Left ventricle myocardium superior (tissue), 1 donor: ENCODE measurements at places on chromosomes 6 and 20. TPM values are rescaled to one million over a fixed set of nuclear protein-coding genes. Genes with fewer than 3 reads are reported as not detected.

GRCh38 chr6:30889921-30890645, 5.8 kb downstream of the DDR1 start:
- DNase-seq, result no peak

DNA sequence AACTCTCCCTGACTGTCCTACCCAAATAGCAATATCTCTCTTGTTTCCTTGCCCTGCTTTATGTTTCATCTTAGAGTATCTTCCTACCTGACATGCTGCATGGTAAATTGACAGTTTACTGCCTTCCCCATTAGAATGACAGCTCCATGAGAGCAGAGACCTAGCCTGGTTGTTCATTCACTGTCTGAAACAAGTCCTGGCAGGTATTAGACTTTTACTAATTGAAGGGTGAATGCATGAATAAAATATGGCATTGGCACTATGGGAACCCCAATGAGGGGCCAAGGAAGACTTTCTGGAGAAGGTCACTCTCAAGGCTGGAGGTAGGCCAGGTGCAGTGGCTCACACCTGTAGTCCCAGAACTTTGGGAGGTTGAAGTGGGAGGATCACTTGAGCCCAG, 3.8 kb upstream of the CITED2 start:
- no peak for DNase-seq

- DNase-seq, result peak; percentile 49
Measured at GRCh38 chr6:54074578-54075195, 36.6 kb upstream of the MLIP start.

GRCh38 chr6:53943395-53943794, 148.6 kb downstream of the LRRC1 start:
- DNase-seq, result peak; percentile 40

DNA sequence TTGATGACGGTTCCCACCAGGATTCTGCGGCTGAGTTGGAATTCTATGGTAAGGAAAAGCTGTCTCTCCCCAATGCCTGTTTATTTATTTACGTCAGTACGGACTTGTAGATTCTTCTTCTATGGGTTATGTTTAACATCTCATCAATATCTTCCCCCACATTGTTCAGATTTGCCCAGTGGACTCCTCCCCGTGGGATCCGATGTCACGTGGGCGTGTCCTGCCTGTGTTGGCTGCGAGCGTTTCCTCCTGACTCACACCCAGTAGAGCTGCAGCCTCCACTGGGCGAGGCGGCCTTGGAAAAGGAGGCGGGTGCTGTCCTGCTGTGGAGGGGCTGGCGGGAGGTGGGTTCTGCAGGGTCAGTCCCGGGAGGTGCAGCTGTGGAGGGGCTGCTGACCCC, 46.8 kb upstream of the SLCO4A1 start:
- DNase-seq, result peak; percentile 68

RHAG gene
- 0.62 TPM for total RNA-seq
